ENCODE measurements at places on chromosomes 6 and 20. TPM values are rescaled to one million over a fixed set of nuclear protein-coding genes. Genes with fewer than 3 reads are reported as not detected.

GRCh38 chr20:44209686-44210405, 725 bp downstream of the OSER1 start:
- peak; percentile 30 for DNase-seq

- no peak for DNase-seq
Measured at GRCh38 chr20:47551841-47552240, 50.2 kb downstream of the NCOA3 start.

- DNase-seq: no peak
Measured at GRCh38 chr20:51310216-51310615, 232.3 kb downstream of the NFATC2 start.

DNA sequence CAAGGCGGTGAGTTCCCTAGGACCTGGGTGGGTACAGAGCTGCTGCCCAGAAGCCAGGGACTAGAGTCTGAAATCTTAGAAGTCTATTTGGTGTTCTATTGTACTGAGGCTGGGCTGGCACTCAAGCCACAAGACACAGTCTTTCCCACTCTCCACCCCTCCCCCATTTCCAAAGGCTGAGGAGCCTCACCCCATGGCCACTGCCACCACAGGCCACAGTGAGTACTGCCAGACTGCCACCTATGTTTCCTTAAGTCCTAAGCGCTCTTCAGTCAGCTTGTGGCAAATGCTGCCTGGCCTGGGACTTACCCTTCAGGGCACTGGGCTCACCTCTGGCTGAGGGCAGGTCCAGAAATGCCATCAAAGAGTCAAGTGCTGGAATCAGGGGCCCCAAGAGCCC, 469.3 kb downstream of the HAO1 start:
- no peak for DNase-seq

DNA sequence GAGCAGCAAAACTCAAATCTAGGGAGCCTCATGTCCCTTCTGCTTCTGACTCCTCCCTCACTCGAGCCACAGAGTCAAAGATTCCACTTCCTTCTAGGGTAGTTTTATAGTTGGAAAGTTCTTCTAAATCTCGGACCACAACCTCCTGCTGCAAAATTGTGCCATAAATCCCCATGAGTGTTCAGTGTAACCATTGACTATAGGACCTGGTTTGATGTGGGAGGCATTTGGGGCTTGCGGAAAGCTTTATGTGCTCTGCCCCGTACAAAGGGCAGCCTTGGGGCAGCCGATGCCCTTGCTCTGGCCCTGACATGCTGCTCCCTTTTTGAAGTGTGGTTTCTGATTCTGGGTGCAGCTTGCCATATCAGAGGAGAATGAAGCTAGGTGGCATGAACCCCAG, 43.6 kb upstream of the IER3 start:
- DNase-seq: peak; percentile 58

GRCh38 chr6:143967706-143968376, 40.2 kb downstream of the PLAGL1 start:
- DNase-seq: no peak

DNA sequence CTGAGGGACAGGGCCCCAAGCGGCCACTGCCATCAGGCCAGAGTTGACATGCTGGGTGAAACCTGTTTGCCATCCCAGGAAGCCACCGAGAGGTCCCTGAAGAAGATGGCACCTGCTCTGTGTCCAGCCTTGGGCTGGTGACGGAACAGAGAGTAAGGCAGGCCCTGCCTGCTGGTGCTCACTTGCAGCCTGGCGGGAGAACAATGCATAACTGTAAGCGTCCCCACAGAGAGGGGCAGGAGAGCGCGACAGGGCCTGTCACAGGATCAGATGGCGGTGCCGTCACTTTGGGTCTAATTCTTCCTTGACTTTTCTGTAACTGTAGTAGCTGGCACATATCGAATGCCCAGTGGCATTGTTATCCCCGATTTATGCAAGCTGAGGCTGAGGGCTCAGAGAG, 29.0 kb upstream of the VSTM2L start:
- DNase-seq: no peak

The TENT5A gene
- 1.1 TPM for total RNA-seq

All from activated CD4-positive, alpha-beta memory T cell treated with anti-CD3 and anti-CD28 coated beads for 36 hours (primary cell).